CD8-positive, alpha-beta memory T cell (primary cell): ENCODE measurements at places on chromosomes 1 and 21. TPM values are rescaled to one million over a fixed set of nuclear protein-coding genes. Genes with fewer than 3 reads are reported as not detected.

Gene CD1B
- not detected for total RNA-seq

Gene TLR5
- 0.22 TPM for total RNA-seq

Gene ANKRD45
- not detected for total RNA-seq

Gene CTTNBP2NL
- 2.5 TPM for total RNA-seq

Gene AADACL3
- not detected for total RNA-seq

Gene CACNA1E
- not detected for total RNA-seq

Gene CYB5RL
- total RNA-seq, result 11.8 TPM

Gene RERE
- total RNA-seq, result 39.2 TPM

Gene EVA1B
- 16.3 TPM for total RNA-seq

Gene RAB7B
- 0.29 TPM for total RNA-seq

Gene SGIP1
- not detected for total RNA-seq

Gene TAS1R1
- total RNA-seq, result not detected

Gene KRTAP19-1
- total RNA-seq, result not detected

Gene COG2
- total RNA-seq, result 45.0 TPM

Gene C8B
- not detected for total RNA-seq

Gene PRSS38
- not detected for total RNA-seq

Gene KIF2C
- total RNA-seq, result 41.4 TPM

Gene HES3
- not detected for total RNA-seq

Gene CELF3
- total RNA-seq, result not detected

Gene S100A3
- total RNA-seq, result not detected

Gene SSX2IP
- 10.4 TPM for total RNA-seq

Gene S100A16
- total RNA-seq, result not detected

Gene COL9A2
- 5.5 TPM for total RNA-seq

Gene DFFB
- total RNA-seq, result 14.6 TPM

Gene CD244
- 1.8 TPM for total RNA-seq

Gene PTAFR
- 0.58 TPM for total RNA-seq

Gene IFI44L
- total RNA-seq, result 1.4 TPM

Gene RGS13
- total RNA-seq, result 0.24 TPM

Gene MAST2
- 29.5 TPM for total RNA-seq

Gene EPHA8
- total RNA-seq, result not detected

Gene CAPN8
- not detected for total RNA-seq

Gene EEIG2
- 21.0 TPM for total RNA-seq

Gene CELA3B
- total RNA-seq, result not detected

Gene KCNE2
- not detected for total RNA-seq

Gene DISC1
- total RNA-seq, result 0.60 TPM

Gene USH2A
- total RNA-seq, result not detected

Gene S1PR1
- total RNA-seq, result 118 TPM

Gene MAB21L3
- not detected for total RNA-seq

Gene BSND
- total RNA-seq, result not detected

Gene RO60
- 82.7 TPM for total RNA-seq

Gene LCE3D
- not detected for total RNA-seq

Gene LEFTY1
- not detected for total RNA-seq

Gene FMN2
- not detected for total RNA-seq

Gene NLRP3
- 1.8 TPM for total RNA-seq

Gene BGLAP
- total RNA-seq, result 0.97 TPM

Gene A3GALT2
- total RNA-seq, result not detected

Gene DUSP23
- 38.1 TPM for total RNA-seq

Gene SOX13
- 3.1 TPM for total RNA-seq

Gene KLHDC9
- total RNA-seq, result 0.49 TPM

Gene CR1L
- not detected for total RNA-seq

Gene SLAMF9
- total RNA-seq, result not detected

Gene OR10Z1
- not detected for total RNA-seq

Gene OR6N1
- total RNA-seq, result not detected

Gene TMPRSS15
- not detected for total RNA-seq

Gene LCE3B
- total RNA-seq, result not detected
